Activated T-cell treated with anti-CD3 and anti-CD28 coated beads, Interleukin-2, amount 50 U/mL, for 72 hours (primary cell): ENCODE measurements at places on chromosomes 13 and 19.

GRCh38 chr13:44920013-44920412 is 69.3 kb downstream of the NUFIP1 start:
- no peak for DNase-seq
- H3K27ac ChIP-seq = no peak overlapping the region
- peaks cover 11% of the 10 kb centered on the region for H3K27me3 ChIP-seq
- no peaks in the 10 kb centered on the region for H3K36me3 ChIP-seq

GRCh38 chr13:52882785-52883184 is 34.3 kb upstream of the PCDH8 start:
- no peaks in the 10 kb centered on the region for H3K36me3 ChIP-seq
- peaks cover 21% of the 10 kb centered on the region for H3K27me3 ChIP-seq
- no peaks in the 10 kb centered on the region for H3K4me1 ChIP-seq

GRCh38 chr13:40179445-40180281 is 486.8 kb downstream of the FOXO1 start:
- no peak for DNase-seq
- H3K36me3 ChIP-seq = peaks cover 10% of the 10 kb centered on the region
- H3K4me1 ChIP-seq = peaks cover 75% of the 10 kb centered on the region
- H3K27me3 ChIP-seq = no peaks in the 10 kb centered on the region
- no peak overlapping the region for H3K4me3 ChIP-seq

DNA sequence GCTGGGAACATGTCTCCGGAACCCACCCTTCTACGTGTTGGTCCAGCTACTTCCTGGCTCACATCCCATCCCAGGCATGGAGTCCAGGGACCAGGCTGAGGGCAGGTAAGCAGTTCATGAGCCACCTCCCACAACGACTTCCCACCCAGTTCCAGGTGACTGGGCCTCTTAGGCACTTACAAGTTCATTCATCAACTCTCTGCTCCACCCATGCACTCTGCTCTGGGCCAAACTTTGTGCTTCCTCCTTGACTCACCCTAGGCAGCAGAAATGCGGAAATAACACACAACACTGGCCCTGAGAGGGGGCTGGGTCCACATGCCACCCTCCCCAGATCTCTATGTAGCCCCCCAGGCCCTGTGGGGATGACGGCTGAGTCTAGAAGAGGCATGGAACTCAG is 20.5 kb downstream of the IQCN start:
- H3K4me3 ChIP-seq = no peak overlapping the region
- DNase-seq = no peak
- H3K27ac ChIP-seq = no peak overlapping the region

DNA sequence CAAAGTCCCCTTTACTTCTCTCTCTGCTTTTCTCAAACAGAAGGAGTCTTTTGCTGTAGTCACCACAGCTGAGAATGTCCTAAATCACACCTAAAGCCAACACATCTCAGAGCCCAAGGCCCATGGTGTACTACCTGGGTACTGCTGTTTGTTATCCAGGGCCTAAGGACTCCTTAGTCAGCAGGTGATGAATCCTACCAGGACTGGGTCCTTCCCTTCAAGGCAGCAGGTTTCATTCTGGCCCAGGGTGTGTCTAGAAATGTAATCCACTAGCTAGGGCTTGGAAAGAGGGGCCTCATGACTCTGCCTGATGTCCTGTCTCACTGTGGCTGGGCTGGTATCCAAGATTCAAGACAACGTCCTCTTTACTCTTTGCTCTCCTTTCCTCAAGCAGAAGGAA is 36.2 kb upstream of the ENOX1 start:
- no peak overlapping the region for H3K4me3 ChIP-seq
- H3K27me3 ChIP-seq = peaks cover 19% of the 10 kb centered on the region
- no peaks in the 10 kb centered on the region for H3K36me3 ChIP-seq
- no peaks in the 10 kb centered on the region for H3K4me1 ChIP-seq
